ENCODE measurements at places on chromosomes 7 and 10.

GRCh38 chr10:120262857-120263547 lies 194.0 kb upstream of the PLPP4 start:
- DNase-seq, result no peak

- DNase-seq, result no peak
Observed at GRCh38 chr7:140640727-140641523, at the start of gene DENND2A. TSS of gene DENND2A (minus strand) at chr7:140640813. CDS start at chr7:140602397, 38,416 bp downstream.

GRCh38 chr10:72784551-72785351 lies 92.8 kb downstream of the MCU start:
- no peak for DNase-seq

DNA sequence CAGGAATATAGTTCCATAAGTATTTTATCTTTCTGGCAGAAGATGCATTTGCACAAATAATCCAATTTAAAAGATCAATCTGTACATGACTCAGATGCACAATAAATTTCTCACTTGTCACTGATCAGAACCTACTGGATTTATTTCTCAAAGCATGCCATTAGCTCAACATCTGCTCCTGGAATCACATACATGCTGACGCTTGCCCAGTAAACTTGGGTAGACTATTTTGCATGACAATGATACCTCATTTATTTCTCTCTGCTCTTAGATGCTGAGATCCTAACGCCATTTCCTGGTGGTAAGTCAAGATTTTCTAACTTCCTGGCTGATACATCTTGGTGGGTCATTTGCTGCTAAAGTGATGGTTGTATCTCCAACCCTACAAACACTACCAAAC lies 33.8 kb upstream of the C10orf120 start:
- no peak for DNase-seq

- no peak for DNase-seq
Observed at GRCh38 chr7:66125052-66125694, 10.5 kb downstream of the CRCP start.
